ENCODE measurements at places on chromosomes 13 and 19. TPM values are rescaled to one million over a fixed set of nuclear protein-coding genes. Genes with fewer than 3 reads are reported as not detected.
A peak's percentile ranks its signal among the peaks of the same experiment; 100 is the strongest.

DNA sequence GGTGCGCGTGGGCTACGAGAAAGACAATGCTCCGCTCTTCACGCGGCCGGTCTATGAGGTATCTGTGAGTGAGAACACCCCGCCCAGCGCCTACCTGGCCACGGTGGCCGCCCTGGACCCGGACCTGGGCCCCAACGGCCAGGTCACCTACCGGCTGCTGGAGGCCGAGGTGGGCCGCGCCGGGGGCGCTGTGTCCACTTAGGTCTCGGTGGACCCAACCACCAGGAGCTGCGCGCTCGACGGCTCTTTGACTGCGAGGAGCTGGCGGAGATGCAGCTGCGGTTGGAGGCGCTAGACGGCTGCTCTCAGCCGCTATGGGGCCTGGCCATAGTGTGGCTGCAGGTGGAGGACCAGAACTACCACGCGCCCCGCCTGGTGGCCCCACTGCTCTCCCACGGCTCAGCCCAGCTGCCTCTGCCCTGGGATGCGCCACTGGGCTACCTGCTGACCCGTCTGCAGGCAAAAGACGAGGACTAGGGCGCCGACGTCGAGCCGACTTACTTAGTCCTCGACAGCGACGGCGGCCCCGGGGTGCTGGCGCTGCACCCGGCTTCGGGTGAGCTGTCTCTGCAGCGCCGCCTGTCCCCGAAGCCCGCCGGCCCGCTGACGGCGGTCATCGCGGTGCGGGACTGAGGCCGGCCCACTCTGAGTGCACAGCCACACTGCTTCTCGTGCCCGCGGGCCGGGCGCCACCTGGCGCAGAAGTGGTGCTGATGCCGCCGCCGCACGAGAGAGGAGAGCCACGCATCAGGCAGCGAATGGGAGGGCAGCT lies 173.0 kb downstream of the OLFM4 start:
- peaks cover 36% of the 10 kb centered on the region for H3K27me3 ChIP-seq
- H3K4me1 ChIP-seq, result no peaks in the 10 kb centered on the region
- H3K4me3 ChIP-seq, result no peak overlapping the region
- H3K27ac ChIP-seq, result no peak overlapping the region
- DNase-seq, result peak; percentile 44
- H3K36me3 ChIP-seq, result no peaks in the 10 kb centered on the region

DNA sequence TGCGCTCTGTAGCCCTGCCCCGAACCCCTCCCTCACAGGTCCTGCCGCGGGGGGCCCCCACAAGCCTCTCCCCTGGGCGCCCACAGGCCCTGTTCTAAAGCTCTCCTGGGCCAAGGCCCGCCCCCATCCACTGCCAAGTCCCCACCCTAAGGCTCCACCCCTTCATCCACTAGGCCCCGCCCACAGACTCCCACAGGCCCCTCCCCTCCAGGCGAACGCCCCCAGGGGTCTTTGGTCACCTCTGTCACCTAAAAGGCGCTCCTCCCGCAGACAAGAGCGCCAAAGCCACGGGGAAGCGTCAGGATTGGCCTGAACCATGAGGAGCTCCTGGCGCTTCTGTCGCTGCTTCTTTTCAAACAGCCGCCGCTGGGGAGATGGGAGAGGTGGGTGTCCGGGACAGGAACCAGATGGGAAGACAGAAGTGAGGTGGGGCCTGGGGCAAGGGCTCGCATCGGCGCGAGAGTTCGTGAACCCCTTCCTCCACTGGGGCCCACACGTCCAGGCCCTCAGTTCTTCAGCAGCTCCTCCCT lies 2.3 kb downstream of the TULP2 start:
- peaks cover 22% of the 10 kb centered on the region for H3K4me1 ChIP-seq
- no peaks in the 10 kb centered on the region for H3K27me3 ChIP-seq
- H3K4me3 ChIP-seq, result peak overlapping the region; percentile 47
- H3K36me3 ChIP-seq, result no peaks in the 10 kb centered on the region
- H3K27ac ChIP-seq, result peak overlapping the region; percentile 53

GRCh38 chr13:99979453-99980200 lies 2.0 kb upstream of the ZIC2 start:
- H3K4me3 ChIP-seq, result peak overlapping the region; percentile 49
- no peak for DNase-seq
- H3K4me1 ChIP-seq, result peaks cover 37% of the 10 kb centered on the region
- no peak overlapping the region for H3K27ac ChIP-seq

- no peaks in the 10 kb centered on the region for H3K27me3 ChIP-seq
- H3K27ac ChIP-seq, result peak overlapping the region; percentile 97
- H3K36me3 ChIP-seq, result peaks cover 27% of the 10 kb centered on the region
- H3K4me3 ChIP-seq, result peak overlapping the region; percentile 95
Observed at GRCh38 chr19:1408300-1409203, 1.2 kb downstream of the DAZAP1 start.

GRCh38 chr13:96165840-96166239 lies 75.9 kb downstream of the HS6ST3 start:
- H3K4me1 ChIP-seq, result no peaks in the 10 kb centered on the region
- no peak overlapping the region for H3K27ac ChIP-seq
- no peak overlapping the region for H3K4me3 ChIP-seq
- DNase-seq, result no peak

GRCh38 chr13:99467764-99468163 lies 33.5 kb upstream of the TM9SF2 start:
- no peak overlapping the region for H3K4me3 ChIP-seq
- DNase-seq, result no peak
- no peak overlapping the region for H3K27ac ChIP-seq
- H3K27me3 ChIP-seq, result no peaks in the 10 kb centered on the region

The CABP5 gene
- total RNA-seq, result not detected
